ENCODE measurements at places on chromosomes 11 and 22.

DNA sequence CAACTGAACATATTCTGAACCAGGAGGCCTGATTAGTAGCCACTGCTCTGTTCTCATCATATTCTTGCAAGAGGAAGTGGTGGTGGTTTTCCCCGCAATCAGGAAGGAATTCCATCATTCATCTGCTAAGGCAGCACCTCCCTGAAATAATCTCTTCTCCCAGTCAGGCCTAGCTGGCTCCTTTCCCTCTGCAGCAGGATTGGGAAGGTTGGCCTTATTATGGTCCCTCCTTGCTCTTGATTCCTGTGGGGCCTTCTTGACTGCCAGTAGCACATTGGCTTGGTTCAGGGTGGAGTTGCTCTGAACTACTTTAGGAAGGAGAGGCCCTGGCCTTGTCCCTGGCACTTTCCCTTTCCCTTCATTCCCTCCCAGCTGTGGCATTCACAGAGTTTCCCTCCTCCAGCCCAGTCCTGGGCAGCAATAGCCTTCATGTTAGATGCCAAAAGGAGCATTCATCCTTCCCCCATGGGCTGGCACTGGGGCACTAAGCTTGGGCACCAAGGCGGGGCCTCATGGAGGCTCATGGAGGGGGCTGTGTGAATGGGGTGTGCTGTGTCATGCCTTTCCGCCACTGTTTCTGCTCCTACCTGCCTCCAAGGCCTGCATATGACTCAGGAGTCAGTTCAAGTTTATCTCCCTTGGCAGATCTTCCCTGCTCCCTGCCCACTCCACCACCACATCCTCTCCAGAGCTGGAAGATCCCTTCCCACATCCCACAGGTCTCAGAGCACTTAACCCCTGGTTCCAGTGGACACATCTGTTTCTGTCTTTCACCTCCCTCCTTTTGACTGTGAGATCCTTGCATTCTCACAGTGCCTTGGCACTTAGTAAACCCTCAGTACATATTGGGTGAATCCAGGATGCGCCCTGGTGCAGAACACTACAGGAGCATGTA, 27.6 kb upstream of the CD44 start:
- no peak for DNase-seq

- no peak for DNase-seq
These were observed 44.4 kb downstream of the NAT10 start for GRCh38 chr11:34149786-34150185.

- DNase-seq, result no peak
These were observed 15.0 kb upstream of the MOB2 start for GRCh38 chr11:1501421-1502167.

GRCh38 chr11:63985812-63986155, 454 bp upstream of the OTUB1 start:
- DNase-seq, result no peak

DNA sequence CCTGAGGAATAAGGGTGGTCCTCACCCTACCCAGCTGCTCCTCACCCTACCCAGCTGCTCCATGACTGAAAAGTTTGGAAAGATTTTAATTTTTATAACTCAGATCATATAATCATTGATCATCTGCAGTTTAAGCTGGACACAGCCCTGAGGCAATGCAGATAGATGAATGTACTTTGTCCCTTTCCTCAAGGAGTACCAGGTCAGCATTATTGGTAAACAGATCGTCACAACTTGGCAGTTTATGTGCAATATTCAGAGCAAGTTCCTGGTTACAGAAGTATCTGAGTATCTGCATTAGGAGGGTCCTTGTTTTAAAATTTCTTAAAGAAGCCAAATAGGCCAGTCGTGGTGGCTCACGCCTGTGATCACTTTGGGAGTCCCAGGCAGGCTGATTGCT, 3.6 kb downstream of the TNRC6B start:
- DNase-seq, result no peak

DNA sequence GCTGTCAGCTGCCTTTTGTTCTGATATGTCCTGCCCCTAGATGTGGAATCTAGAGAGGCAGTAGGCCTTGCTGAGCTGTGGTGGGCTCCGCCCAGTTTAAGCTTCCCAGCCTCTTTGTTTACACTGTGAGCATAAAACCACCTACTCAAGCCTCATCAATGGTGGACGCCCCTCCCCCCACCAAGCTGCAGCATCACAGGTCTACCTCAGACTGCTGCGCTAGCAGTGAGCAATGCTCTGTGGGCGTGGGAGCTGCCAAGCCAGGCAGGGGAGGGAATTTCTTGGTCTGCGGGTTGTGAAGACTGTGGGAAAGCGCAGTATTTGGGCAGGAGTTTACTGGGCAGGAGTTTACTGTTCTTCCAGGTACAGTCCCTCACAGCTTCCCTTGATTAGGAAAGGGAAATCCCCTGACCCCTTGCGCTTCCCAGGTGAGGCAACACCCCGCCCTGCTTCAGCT, 98.5 kb downstream of the SMCO4 start:
- DNase-seq, result no peak
